ENCODE measurements at places on chromosomes 12 and 14. TPM values are rescaled to one million over a fixed set of nuclear protein-coding genes. Genes with fewer than 3 reads are reported as not detected.

Gene CMA1
- 0.13 TPM for total RNA-seq

Gene LALBA
- total RNA-seq, result not detected

GRCh38 chr12:63917864-63918799 is 73.6 kb downstream of the SRGAP1 start:
- H3K4me1 ChIP-seq, result peaks cover 7% of the 10 kb centered on the region
- H3K4me3 ChIP-seq, result no peak overlapping the region
- no peaks in the 10 kb centered on the region for H3K27me3 ChIP-seq
- no peak overlapping the region for H3K27ac ChIP-seq
- H3K36me3 ChIP-seq, result no peaks in the 10 kb centered on the region

DNA sequence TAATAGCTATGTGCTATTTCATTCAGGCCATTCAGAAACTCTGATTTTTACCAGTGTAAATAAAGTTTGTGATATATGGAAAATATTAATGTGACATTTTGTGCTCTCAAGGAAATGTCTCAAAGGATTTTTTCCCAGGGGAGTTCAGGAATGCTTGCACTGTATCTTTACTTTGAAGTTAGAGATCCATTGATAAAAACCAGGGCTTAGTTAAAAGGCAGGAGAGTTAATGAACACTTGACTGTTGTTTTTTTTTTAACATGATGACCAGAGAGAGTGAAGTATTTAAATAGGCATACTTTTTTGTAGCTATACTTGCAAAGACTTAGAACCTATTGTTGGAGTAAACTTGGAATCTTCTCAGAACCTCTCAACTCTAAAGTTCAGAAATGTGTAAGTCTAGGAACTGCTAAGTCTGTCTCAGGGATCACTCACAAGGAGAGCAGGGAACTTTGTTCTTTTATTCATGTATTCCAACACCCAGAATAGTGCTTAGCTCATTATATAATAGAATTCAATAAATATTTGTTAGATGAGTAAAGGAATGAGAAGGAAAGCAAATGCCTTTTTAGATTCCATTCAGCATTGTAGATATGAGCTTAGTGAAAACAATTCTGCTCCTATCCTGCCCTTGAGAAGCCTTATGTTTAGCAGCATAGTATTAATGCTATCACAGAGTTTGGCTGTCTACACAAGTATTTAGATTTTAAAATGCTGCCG is 117.5 kb downstream of the DAAM1 start:
- H3K27me3 ChIP-seq, result no peaks in the 10 kb centered on the region
- DNase-seq, result no peak
- H3K27ac ChIP-seq, result no peak overlapping the region
- H3K36me3 ChIP-seq, result no peaks in the 10 kb centered on the region
- peaks cover 6% of the 10 kb centered on the region for H3K4me1 ChIP-seq

Measured in muscle of leg (tissue), 16 donors.